ENCODE measurements at places on chromosomes 3 and 15.

DNA sequence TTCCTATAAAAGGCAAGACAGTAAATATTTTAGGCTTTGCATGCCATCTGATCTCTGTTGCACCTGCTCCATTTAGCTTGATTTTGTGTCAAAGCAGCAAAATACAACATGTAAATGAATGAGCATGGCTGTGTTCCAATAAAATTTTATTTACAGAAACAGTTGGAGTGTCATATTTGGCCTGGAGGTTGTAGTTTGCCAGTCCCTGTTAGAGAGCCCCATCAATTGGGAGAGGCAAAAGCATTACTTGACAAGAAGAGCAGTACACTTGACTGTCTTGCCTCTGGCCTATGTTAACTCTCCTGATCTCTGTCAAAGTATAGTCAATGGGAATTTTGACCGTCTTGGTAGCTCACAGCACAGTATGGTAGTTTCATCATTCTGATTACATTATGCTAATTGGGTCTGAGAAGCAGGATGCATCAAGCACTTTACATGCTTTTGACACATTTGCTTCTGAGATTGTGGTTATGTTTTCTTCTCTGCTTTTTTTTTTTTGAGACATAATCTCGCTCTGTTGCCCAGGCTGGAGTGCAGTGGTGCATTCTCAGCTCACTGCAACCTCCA, 35.4 kb downstream of the SLC28A2 start:
- DNase-seq: no peak

- DNase-seq: no peak
These were observed 2.9 kb downstream of the CACNA2D3 start for GRCh38 chr3:54125300-54125699.

DNA sequence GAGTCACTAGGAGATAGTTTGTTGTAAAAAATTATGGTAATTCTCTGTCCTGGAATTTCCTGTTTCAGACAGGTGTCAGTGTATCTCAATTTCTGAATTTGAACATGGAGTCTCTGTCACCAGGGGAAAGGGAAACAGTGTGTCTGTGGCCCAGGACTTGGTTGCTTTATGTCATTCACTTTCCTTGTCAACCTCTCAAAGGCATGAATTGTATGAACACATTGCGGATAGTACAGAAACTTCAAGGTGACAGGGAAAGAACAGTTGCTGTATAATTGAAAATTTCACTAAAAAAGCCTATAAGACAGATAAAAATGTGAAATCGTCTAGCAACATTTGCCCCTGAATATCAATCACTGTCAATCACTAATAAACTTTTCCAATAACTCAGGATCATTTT, 175.0 kb upstream of the DPH6 start:
- no peak for DNase-seq

DNA sequence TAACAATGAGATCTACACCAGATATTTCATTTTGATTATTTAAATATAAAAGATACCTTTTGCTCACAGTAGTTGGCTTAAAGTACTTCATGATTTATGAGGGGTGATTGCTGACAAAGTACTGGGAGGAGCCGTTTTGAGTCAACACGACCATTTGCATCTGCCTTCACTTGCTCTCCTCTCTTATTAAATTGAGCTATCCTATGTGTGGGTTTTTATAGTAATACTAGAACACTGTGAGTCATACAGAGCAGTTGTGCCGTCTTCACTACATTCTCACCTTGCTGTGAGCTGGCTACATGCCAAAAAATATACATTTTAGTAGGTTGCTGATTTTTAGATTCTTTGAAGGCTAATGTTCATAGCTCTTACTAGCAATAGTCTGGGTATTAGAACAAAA, 161.2 kb downstream of the ALCAM start:
- peak; percentile 85 for DNase-seq

DNA sequence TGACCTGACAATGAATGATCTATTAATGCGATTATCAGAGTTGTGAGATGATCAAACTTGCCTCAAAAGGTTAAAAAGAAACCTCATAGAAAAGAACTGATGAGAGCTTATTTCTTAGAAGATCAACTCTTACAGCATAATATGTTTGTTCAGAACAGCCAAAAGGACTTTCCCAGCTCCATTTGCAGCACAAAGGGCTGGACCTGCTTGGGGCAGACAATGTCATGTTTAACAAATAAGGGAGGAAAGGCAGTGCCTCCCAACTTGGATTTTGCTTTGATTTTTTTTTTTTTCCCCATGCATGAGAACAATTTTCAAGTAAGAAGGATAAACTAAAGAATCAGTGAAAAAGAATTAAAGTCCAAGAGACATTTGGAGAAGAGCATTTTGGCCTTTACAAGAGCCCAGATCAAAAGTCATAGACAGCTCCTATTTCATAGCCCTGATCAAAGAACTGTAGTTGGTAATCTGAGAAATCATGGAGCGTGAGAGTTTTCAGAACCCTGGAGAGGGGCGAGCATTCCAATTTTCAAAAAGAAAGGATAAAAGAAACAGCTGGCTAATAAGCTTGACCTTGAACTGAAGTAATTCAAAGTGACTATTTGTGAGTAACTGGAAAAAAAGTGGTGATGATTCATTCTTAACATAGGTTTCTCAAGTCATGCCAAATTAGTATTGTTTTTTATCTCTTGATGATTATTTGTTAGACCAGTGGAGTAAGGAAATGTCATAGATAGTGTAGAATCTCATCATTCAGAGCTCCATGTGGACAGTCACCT, 136.0 kb upstream of the CFAP20DC start:
- DNase-seq: no peak

- DNase-seq: no peak
These were observed 497.9 kb upstream of the SGO1 start for GRCh38 chr3:20683910-20684309.

- no peak for DNase-seq
These were observed 48.2 kb upstream of the PYDC2 start for GRCh38 chr3:191412759-191413158.

GRCh38 chr3:110393941-110394340, 677.7 kb upstream of the NECTIN3 start:
- no peak for DNase-seq

DNA sequence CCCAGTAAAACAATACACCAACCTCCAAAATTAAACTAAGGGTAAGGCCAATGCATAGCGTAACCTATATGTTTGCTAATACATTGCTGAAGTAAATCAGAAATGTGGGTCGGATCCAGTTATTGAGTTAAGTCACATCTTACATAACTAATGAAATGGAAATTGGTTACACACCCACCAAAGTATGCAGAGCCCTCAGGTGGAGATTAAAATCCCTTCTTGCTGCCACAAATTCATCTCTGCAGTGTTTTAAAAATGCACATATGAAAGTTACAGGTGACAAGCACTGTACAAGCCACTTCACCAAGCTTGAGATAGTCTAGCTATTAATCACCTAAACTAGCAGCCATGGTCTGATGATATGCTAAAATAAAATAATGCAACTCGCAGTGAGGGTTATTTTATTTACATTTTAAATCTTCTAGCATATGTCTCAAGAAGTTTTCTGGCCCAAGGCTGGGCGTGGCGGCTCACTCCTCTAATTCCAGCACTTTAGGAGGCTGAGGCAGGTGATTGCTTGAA, 130.6 kb downstream of the AQP9 start:
- DNase-seq: no peak

- DNase-seq: peak; percentile 16
These were observed 315.6 kb upstream of the IL12A start for GRCh38 chr3:159672728-159673688.

DNA sequence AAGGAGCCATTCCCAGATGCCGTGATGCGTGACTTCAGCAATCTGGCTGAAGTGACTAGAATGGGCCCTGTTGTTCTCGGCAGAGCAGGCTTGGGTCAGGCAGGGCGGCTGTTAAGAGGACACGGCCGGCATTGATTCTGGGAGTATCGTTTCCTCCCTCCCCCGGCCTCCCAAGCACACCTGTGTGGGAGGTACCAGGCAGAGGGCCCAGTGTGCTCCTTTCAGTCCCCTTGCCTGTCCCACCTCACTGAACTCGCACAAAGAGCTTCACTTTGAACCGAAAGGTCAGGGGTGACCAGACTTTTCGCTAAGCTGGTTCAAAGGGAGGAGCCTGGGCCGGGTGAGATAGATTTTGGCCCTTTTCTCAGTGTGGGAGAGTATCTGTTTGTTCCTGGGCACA, 92.7 kb downstream of the CEMIP start:
- no peak for DNase-seq

DNA sequence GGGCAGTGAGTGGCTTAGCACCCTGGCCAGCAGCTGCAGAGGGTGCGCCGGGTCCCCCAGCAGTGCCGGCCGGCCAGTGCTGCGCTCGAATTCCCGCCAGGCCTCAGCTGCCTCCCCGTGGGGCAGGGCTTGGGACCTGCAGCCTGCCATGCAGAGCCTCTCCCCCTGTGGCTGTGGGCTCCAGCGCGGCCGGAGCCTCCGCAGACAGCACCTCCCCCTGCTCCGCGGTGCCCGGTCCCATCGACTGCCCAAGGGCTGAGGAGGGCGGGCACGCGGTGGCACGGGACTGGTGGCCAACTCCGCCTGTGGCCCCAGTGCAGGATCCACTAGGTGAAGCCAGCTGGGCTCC, 386.3 kb downstream of the CNTN4 start:
- DNase-seq: no peak

- DNase-seq: no peak
These were observed 637 bp downstream of the CIP2A start for GRCh38 chr3:108588601-108589000.

DNA sequence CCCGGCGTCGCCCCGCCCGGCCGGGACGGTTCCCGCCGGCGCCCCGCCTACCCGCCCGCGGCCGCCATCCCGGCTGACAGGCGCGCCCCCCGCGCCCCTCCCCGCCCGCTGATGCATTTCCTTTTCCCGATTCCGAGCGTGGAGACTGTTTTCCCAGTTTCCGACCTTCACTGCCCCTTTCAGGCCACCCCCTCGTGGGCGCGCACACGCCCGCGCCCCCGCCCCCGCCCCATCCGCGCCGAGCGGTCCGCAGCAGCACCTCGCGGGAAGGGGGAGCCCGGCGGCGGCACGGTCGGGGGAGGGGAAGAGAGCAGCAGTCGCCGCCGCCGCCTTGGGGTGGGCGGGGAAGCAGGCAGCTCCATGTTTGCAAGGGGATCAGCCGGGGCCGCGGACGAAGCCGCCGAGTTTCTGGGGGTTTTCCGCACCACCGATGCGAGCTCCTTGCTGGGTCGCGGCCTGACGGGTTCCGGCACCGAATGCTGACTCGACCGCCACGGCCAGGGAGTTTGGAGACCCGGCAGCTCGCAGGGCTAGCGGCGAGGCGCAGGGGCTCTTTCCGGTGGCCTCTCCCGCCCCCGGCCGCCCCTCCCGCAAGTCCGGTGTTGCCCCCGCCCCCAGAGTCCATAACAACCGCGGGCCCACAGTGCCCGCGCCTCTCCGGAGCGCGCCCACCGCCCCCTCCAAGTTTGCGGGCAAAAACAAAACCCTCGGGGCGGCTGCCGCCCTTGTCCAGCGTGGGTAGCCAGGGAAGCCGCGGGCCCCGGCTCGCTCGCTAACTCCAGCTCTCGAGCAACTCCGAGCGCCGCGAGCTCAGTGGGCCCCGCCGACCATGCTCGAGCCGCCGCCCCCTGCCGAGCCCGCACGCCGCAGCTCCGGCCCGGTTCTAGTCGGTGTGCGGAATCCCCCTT, 3.2 kb upstream of the SIN3A start:
- DNase-seq: peak; percentile 87

GRCh38 chr3:106401666-106402490, 533.1 kb upstream of the CBLB start:
- no peak for DNase-seq

DNA sequence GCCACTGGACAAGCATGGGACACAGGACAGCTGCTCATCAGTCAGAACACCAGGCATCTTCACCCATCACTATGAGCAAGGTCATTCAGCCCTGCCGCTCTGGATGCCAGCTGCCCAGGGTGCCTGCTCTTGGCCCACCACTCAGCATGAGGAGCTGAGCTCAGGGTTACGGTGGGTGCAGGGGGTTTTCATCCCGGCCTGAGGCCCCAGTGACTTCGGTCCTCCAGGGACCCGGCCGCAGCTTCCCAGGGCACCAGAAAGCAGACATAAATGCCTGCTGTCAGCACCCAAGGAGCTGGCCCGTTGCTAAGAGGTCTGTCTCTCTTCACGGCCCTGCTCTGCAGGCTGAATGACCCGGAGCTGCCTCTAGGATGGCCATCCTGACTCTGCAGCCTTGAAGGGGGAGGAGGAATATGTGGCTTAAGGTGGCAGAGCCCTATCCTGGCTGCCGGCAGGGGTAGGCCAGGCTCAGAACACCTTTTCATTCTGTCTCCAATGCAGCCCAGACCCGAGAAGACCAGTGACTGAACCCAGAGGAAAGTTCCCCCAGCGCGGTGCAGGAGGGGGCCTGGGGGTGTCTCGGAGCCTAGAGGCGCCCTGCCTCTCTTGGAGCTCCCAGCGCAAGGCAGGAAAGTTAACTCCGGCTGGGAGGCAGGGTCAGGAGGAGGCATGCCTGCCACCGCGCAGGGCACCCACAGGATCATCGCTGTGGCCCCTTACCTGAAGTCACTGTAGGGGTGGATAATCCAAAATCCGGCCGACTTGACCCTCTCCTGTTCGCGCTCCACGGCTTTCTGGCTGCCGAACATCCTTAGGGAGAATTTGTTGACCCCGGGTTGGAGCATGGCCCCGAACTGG, 1.8 kb downstream of the HCN4 start:
- DNase-seq: peak; percentile 21

GRCh38 chr15:40763801-40764628, at the start of gene GCHFR:
Gene GCHFR, plus strand, starts transcription at chr15:40764068. Its CDS starts 113 bp downstream, at chr15:40764181.
- peak; percentile 91 for DNase-seq

DNA sequence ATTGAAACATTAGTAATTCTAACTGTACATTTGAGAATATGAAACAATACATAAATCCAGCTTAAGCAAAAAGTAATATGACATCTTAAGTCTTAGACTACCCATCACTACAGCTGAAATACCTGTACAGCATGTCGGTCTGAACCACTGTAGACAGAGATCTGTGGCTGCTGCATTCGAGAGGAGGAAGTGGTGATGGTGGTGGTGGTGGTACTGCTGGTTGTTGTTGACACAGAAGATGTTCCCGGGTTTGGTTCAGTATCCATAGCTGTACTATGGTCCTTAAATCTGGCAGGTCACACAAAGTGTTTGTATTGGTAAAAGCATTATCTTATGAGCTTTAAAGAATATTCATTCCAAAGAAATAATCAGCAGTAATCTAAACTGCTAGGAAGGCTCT, 2.9 kb downstream of the PHC3 start:
- no peak for DNase-seq

DNA sequence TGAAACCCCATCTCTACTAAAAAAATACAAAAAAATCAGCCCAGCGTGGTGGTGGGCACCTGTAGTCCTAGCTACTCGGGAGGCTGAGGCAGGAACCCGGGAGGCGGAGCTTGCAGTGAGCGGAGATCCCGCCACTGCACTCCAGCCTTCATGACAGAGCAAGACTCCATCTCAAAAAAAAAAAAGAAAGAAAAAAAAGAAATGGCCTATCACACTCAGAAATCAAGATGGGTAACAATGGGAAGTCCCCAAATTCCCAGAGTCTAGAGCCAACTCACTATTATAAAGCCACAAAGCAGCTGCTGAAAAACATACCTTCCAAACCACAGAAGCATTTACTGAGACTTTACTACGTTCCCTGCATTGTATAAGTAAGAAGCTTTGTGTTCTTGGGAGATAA, 7.5 kb downstream of the HDGFL3 start:
- DNase-seq: no peak

- no peak for DNase-seq
These were observed 29.8 kb downstream of the ADAMTS17 start for GRCh38 chr15:100311833-100312476.

GRCh38 chr3:181425074-181425473, 286.7 kb upstream of the SOX2 start:
- no peak for DNase-seq
